ENCODE measurements at places on chromosomes 16 and 17. TPM values are rescaled to one million over a fixed set of nuclear protein-coding genes. Genes with fewer than 3 reads are reported as not detected.

- DNase-seq = no peak
Observed at GRCh38 chr17:68606451-68607307, 5.5 kb upstream of the FAM20A start.

- no peak for DNase-seq
Observed at GRCh38 chr16:83806036-83806435, 1.7 kb upstream of the HSBP1 start.

Gene FBXO39
- total RNA-seq = not detected

Gene CDH3
- 7.5 TPM for total RNA-seq

Gene ARL4D
- 46.5 TPM for total RNA-seq

Data from occipital lobe (tissue), 3 donors.